ENCODE measurements at places on chromosomes 5 and 9.
A peak's percentile ranks its signal among the peaks of the same experiment; 100 is the strongest.

GRCh38 chr9:93207326-93207814 is 23.4 kb downstream of the WNK2 start:
- DNase-seq, result no peak

- no peak for DNase-seq
Measured at GRCh38 chr5:90518661-90519060, 10.7 kb downstream of the LYSMD3 start.

GRCh38 chr9:38066914-38067858 is 1.8 kb downstream of the SHB start:
- no peak for DNase-seq

GRCh38 chr9:89165880-89166279 is 12.7 kb downstream of the SHC3 start:
- DNase-seq, result no peak

DNA sequence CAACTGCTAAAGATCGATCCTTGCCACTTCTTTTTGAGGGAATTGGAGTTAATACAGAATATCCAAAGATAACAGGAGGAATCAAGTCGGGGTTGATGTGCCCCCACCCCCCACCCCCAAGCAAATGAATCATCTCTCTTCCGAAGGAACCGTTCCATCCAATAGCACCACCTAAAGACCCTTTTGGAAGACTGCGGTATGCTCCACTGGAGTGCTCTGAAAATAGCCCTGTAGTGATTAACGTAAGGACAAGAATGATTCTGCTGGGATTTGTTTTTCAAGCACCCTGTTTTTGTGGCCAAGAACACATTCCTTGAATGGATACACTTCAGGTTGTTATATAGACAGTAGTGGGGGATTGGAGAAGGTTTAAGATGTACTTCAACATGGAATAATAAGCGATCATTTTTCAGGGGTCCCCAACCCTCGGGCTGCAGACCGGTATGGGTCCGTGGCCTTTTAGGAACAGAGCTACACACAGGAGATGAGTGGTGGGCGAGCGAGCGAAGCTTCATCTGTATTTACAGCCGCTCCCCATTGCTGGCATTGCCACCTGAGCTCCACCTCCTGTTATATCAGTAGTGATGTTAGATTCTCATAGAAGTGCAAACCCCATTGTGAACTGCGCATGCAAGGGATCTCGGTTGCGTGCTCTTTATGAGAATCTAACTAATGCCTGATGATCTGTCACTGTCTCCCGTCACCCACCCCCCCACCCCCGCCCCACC is 44.5 kb upstream of the TMEM252 start:
- no peak for DNase-seq

DNA sequence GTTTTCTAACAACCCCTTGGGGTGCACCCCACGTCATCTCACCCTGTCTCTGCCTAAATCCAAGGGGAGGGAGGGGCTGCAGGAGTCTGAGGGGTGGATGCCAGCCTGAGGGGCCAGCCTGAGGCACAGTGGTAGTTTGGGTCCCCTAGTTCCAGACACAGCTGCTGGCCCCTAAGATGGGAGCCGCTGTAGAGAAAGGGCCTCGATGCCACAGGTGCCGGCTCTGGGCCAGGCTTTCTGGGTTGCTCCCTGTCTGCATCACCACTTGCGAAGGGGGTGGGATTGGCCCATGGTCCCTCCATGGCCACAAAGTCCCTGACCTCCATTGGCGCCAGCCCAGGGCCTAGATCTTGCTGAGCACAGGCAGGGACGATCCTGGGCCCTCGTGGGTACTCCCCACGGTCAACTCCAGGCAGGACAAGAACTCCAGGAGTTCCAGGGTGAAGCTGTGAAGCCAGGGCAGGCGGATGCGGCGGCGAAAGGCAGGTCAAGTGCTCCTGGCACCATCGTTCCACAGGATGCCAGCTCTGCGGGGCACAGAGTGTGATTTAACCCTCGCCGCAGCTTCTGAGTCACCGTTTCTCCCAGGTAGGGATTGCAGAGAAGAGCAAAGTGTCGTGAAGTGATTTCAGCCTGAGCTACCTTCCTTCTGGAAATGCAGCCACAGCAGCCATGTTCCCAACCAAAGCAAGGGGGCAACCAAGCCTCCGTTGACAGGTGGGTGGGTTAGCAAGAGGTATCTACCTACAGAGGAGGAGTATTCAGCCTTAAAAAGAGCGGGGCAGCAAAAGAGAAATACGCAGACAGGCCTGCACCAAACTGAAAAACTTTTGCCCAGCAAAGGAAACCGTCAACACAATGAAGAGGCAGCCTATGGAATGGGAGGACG is 41.6 kb upstream of the EXOC3 start:
- no peak for DNase-seq

GRCh38 chr9:123832858-123833650 is 96.9 kb downstream of the DENND1A start:
- no peak for DNase-seq

DNA sequence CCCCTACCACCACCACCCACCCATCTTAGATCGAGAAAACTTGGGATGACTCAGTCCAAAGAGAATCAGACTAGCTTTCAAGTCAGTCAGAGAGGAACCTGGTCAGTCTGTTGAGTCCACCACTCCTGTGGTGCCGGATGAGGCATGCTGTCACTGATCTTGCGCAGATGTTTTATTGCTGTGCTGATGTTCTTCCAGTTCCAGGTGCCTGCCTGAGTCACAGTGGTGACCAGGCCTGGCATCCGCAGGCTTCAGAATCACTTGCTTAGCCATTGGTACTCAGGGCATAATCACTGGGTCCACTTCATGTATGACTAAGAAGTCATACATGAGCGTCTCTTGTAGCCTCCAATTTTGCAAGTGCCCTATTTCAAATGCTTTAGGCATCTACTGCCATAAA is 114.1 kb downstream of the MUSK start:
- DNase-seq, result no peak

DNA sequence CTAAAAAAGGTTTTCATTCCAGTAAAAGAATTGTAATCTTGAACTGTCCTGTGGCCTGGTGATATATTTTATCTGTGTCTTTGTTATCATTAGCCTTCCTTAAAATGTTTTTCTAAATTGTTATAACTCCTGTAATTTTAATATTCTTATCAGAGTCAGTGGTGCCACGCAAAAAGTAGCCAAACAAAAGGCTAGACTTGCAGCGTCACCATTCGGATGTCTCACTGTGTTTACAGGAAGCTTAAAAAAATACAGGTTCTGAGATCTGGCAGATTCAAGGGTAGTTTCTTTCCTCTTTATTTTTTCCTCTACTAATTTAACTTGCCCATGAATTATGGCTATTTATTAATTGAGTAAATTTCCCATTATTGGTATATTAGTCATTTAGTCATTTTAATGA is 362.3 kb downstream of the MAT2B start:
- DNase-seq, result no peak

- no peak for DNase-seq
Measured at GRCh38 chr5:40680741-40681362, 1.1 kb downstream of the PTGER4 start.

- no peak for DNase-seq
Measured at GRCh38 chr9:20496328-20496727, 126.0 kb downstream of the MLLT3 start.

- DNase-seq, result no peak
Measured at GRCh38 chr5:177459819-177460628, 13.4 kb downstream of the DBN1 start.

GRCh38 chr5:175889910-175890684 is 18.7 kb downstream of the CPLX2 start:
- DNase-seq, result no peak

DNA sequence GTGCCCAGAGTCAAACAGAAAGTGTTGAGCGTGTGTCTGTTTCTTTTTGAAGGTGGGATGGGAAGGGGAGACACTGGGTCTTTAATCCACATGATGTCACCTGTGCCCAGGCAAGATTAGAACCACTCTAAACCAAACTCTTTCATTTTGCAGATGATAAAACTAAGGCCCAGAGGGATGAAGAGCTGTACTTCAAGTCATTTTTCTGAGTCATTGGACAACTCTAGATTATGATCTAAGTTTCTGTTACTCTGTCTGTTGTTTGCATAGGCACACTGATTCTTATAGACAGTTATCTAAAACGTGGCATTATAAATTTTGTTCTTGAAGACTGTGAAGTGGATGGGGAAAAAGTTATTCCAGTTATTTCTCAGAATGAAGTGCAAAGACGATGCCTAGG is 48.8 kb downstream of the MAST4 start:
- DNase-seq, result no peak

- no peak for DNase-seq
Measured at GRCh38 chr9:38027714-38028113, 41.3 kb downstream of the SHB start.

DNA sequence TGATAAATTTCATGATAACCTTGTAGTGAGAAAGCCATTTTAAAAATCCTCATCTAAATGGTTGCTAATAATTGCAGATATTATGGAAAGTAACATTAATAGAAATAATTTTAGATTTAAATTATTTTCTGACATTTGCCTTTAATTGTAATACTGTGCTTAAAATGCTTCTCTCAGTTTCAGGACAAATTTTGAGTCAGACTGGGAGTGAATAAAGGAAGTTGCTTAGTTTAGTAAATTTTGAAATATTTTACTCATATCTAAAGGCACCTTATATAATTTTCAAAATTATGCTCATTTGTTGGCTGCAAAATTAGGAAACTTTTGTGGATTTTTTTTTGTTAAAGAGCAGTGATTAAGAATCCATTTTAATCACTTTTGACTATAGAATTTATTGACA is 93.8 kb downstream of the CSNK1G3 start:
- DNase-seq, result no peak

DNA sequence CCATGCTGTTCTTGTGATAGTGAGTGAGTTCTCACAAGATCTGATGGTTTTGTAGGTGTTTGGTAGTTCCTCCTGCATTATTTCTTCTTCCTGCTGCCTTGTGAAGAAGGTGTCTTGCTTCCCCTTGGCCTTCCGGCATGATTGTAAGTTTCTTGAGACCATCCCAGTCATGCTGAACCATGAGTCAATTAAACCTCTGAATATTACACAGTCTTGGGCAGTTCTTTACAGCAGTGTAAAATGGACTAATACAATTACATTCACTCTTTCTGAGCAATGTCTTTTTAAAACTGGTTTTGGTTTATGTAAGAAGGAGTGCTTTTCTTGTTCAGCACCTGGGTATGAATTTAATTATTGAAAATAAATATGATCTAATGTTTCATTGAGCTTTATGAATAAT is 50.7 kb upstream of the ARRDC3 start:
- DNase-seq, result no peak

GRCh38 chr5:56838409-56839039 is 23.2 kb downstream of the MAP3K1 start:
- DNase-seq, result no peak

GRCh38 chr5:23684103-23684502 is 176.7 kb downstream of the PRDM9 start:
- no peak for DNase-seq

GRCh38 chr9:36849943-36850342 is 184.1 kb downstream of the PAX5 start:
- DNase-seq, result no peak

GRCh38 chr5:9279774-9280173 is 266.1 kb downstream of the SEMA5A start:
- DNase-seq, result no peak

DNA sequence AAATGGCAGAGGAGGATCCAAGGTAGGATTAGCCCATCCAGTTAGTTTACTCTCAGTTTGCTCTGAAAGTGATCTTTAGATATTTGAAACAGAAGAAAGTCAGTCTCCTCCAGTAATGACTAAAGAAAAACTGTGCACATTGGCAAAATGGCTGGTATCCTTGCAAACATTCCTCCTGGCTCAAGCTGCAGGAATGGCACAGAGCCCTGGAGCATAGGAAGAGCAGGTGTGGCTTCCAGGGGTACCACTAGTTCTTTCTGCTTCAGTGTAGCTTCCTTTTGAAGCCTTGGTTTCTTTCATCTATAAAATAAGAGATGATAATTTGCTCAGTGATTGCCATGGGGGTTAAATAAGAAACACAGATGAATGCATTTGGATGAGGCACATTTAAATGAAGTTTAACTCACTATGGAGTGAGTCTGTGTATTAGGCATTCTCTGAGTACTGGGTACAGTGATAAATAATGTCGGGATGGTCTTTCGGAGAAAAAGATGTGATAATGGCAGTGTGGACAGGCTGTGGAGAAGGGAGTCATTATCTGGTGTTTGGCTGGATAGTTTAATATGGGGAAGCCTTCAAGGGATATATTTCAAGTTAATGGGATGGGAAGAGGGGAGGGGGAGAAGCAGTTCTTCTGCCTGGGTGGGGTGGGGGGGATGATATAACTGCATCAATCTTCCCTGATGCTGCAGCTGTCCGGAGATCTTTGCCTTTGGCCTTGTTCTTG is 217.3 kb upstream of the KLF4 start:
- DNase-seq, result peak; percentile 11

GRCh38 chr9:28502741-28503140 is 929.5 kb upstream of the C9orf72 start:
- no peak for DNase-seq

GRCh38 chr5:137794863-137795262 is 40.7 kb upstream of the HNRNPA0 start:
- no peak for DNase-seq

- no peak for DNase-seq
Measured at GRCh38 chr5:52466113-52466512, 321.6 kb upstream of the ITGA1 start.

GRCh38 chr5:145945620-145946111 is 9.3 kb downstream of the SH3RF2 start:
- no peak for DNase-seq

- DNase-seq, result peak; percentile 31
Measured at GRCh38 chr5:76691467-76692273, 24.3 kb upstream of the F2R start.

GRCh38 chr5:116674881-116675625 is 100.4 kb upstream of the SEMA6A start:
- no peak for DNase-seq

DNA sequence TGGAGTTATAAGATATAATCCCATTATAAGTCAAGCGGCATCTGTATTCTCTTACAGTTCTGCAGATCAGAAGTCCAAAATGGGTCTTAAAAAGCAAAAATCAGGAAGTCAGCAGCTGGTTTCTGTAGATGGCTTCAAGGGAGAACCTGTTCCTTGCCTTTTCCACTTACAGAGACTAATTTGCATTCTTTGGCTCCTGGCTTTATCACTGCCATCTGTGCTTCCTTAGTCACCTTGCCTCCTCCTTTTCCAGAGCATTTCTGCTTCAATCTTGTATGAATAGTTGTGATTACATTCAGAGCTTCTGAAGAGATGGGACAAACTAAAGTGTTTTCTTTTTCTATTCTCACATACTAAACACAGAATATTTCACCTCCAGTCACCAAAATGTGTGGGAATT is 647.3 kb upstream of the GRAMD2B start:
- DNase-seq, result no peak

GRCh38 chr9:130815242-130815808 is 19.7 kb upstream of the ABL1 start:
- DNase-seq, result no peak
